ENCODE measurements at places on chromosomes 4 and X.

- no peak for DNase-seq
These were observed 1703.1 kb downstream of the PCDH7 start for GRCh38 chr4:32423267-32423666.

DNA sequence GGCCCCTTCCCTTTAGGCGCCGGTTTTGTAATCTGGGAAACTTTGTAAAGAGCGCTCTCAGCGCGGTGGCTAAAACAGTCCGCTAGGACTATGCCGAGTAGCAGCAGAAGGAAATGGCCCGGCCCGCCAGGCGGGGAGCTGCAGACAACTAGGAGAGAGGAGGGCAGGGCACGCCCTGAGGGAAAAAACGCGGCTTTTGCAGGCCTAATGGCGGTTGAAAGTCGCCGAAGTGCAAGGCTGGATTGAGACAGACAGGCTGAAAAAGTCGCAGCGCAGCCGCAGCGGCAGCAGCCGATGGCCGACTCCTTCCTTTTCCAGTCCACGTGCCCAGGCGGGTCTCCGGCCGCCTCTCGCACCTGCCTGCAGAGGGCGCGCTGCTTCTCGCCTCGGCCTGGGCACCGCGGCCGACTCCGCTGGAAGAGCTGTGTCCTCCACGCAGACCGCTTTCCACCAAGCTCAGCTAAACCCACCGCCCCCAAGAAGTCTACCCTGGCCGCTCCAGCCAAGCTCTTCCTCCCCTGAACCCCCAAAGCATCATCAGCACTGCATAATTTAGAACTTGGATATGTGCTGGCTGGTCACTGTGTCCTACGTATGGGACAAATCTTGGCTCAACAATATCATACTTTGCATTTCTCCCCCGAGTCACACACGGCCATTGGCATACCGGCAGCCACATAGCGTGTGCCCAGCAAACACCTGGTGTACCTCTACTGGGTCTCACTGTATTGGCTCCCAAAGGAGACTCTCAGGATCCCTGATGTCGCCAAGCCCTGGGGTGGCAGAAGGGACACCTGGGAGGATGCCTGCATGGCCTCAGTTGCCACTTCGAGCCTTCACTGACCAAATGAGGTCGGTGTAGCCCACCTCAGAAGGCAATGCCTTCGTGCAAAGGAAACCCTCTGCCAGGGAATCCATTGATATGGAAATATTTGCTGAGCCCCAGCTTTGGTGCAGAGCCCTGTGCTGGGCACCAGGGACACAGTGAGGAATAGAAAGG lies 14.5 kb downstream of the SLC25A5 start:
- peak; percentile 43 for DNase-seq

- no peak for DNase-seq
These were observed 156.7 kb downstream of the TRIML1 start for GRCh38 chr4:188295899-188296298.

GRCh38 chr4:75040703-75041102 lies 107.8 kb downstream of the PARM1 start:
- no peak for DNase-seq

- no peak for DNase-seq
These were observed 62.2 kb downstream of the SPANXN3 start for GRCh38 chrX:143455046-143455445.

DNA sequence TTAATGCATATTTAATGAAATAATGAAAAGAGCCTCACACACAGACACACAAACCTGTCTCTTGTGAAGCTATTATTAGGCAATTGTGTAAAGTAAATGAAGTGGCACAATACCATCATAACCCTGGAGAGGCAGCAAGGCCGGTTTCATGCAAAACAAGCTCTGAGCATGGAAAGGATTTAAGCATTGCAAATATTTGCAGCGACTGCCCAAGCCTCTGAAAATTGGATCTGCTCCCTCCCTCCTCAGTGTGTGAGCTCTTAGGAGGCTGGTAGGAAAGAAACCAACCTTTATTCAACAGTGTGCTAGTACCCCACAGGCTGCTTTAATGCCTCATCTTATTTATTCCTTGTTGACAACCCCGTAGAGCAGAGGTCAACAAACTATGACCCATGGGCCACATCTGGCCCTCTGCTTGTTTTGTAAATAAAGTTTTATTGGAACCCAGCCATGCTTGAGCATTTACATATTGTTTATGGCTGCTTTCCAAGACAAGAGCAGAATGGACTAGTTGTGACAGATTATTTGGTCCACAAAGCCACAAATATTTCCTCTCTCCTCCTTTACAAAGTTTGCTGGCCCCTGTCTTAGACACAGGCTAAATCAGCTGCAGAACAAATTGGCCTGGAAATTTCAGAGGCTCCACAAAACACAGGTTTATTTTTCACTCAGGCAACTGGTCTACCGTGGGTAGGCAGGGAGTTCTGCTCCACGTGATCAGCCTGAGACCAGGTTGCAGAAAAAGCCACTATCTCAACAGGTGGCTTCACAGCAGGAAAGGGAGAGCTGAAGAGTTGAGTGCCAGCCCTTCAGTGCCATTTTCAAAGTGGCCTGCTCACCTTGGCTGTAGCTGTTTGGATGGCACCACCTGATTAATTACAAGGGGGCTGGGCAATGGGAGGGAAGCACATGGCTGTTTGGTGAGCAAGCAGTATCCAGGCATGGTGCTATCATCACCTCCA lies 16.8 kb downstream of the RS1 start:
- no peak for DNase-seq

DNA sequence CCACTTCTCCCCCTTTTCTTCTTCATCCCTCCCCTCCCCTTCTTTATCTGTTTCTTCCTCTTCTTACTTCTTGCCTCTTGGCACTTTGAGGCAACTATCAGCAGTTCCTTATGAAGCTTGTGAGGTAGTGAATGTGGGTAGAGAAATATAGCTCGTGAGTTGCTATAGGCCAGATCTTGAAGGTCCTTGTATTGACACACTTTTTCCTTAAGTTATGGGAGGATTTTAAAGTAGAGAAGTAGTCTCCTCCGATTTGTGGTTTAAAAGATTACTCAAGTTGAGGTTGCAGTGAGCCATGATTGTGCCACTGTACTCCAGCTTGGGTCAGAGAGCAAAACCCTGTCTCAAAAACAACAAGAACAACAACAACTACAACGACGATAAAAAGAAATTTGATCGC lies 3.4 kb upstream of the RRAGB start:
- DNase-seq: no peak

DNA sequence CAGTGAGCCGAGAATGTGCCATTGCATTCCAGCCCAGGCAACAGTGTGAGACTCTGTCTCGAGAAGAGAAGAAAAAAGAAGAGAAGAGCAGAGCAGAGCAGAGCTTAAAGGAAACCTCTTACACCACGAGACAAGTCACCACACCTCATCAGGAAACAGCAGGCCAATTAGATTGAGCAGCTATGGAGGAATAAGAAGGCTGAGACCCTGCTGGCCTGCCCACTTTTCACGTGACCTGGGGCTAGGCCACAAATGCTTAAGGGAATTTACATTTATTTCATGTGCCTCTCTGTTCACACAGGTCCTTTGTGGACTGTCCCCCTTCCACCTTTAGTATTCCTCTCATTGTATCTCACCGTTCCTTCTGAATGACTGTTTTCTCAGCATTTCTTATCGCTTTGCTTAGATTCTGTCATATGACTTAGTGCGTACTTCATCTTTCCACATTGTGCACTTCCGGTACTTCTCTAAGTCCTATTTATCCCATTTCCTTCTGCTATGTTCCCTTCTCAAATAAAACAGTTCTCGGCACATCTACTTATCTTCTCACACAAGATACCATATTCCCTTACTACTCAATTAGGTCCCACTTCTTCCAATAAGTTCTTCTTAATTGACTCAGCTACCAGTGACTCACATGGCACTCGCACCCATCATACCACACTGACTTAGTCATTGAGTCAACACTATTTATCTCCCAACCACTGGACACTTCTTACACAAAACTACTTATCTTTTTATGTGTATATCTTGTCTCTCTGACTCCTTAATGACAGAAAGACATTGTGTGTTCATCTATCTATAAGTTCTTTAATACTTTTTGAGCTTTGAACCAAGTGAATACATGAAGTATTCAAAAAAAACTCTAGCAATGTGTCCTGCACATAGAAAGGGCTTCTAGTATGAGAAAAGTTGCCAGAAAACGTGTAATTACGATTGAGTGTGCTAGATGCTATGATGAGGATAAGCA lies 11.0 kb downstream of the CUL4B start:
- DNase-seq: no peak

GRCh38 chr4:84750260-84750959 lies 167.5 kb downstream of the CDS1 start:
- DNase-seq: no peak

DNA sequence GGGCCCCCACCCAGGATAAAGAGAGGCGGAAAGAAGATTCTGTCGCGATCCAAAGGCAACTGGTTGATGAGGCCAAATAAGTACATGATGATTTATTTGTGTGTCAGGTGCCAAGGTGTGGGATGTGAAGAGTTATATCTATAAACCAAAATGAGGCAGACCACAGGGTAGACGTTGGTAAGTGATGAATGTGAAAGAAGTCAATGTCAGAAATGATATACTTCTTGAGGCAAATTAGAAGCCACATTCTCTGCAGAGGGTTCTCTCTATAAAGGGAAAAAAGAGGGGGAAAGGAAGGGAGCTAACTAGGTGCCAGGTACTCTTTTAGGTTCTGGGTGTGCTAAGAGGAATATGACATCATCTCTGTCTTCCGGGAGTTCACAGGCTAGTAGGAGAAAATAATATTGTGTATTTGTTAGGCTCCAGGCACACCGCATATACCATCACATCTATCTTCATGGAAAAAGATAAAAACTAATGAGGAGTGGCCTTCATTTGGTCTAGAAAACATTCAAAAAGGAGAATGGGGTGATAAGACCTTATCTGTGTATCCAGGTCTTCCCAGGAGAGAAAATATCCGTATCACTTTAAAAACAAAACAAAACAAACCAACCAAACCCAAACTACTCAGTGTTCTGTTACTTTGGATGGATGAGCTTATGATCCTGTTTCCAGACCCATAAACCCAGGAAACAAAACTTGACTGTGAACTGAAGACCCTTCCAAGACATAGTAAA lies 4.8 kb upstream of the SH2D1A start:
- no peak for DNase-seq

- DNase-seq: no peak
These were observed 411.4 kb downstream of the IL1RAPL1 start for GRCh38 chrX:28998609-28999135.

DNA sequence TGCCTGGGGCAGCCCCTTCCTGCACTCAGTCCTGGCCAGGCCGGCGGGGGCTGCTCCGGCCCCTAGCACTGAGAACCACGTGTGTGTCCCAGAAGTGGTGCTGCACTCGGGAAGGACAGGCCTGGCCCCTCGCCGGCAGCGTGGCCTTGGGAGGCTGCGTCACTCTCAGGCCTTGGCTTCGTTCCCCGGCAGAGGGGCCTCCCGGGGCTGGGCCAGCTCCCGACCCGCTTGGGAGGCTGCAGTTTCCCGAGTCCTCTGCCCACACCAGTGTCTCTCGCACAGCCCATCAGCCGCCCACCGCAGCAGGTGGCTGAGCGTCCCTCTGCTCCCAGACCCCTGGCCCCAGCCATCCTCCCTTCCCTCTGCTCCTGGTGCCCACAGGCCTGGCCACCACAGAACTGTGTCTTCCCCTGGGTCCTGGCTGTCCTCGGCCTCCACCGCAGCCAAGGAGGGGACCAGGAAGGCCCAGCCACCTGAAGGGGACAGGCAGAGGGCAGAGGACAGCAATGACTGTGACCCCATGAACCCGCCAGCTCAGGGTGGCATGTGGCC lies 10.9 kb upstream of the CPLX1 start:
- DNase-seq: no peak

DNA sequence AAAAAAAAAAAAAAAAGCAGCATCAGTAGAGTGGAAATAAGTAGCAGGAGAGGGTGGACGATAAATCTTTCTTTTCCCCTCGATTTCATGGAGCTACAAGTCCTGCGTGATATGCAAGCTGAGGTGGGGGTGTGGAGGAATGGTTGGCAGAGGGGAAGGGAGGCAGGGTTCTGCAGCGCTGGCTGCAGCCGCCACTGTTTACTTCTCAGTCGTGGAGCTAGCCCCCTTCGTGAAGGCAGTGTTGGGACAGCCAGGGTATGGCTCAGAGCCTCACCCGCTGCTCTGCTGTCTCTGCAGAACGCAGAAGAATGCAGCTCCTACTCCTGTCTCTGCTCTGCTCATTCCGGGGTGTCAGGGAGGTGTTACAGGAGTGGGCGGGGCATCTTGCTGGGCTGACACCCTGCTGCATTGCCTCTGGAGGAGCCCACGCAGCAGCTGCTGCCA lies 140.6 kb downstream of the GPM6A start:
- no peak for DNase-seq

DNA sequence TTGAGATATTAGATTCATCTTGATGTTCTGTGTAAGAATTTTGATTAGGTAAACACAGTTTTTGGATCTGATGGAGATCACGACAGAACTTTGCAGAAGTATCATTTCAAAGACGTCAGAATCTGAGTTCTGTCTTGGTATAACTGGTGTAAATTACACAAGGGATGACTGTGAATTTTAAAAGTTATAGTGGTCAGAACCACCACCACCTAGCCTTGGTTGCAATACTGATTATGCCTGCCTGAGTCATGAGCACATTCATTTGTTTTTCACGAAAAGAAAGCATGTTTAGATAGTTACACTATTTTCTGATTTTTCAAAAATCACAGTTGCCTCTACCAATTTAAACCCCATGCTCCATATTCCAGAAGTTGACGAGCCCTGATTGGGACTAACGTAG lies 54.8 kb downstream of the ZFX start:
- DNase-seq: no peak

GRCh38 chr4:78369679-78370078 lies 181.9 kb upstream of the ANXA3 start:
- DNase-seq: no peak

DNA sequence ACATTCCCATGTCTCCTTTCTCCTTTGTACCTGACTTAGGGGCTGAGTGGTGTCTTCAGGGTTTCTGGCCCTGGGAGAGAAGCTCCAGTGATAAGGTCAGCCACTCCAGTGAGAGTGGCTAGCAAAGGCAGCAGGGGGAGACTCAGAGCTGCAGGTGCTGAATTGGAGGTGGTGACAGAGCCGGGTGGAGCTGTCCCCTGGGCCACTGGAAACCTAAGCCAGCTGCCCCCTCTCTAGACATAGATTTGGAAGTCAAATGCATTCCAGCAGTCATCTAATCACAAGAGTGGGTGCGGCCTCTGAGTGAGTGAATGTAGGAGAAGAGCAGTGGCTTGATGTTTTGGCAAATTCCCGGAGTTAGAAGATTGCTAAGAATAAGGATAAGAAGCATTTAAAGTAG lies 28.5 kb downstream of the TRIM2 start:
- no peak for DNase-seq

- no peak for DNase-seq
These were observed 36.7 kb downstream of the IL13RA1 start for GRCh38 chrX:118764122-118764521.

DNA sequence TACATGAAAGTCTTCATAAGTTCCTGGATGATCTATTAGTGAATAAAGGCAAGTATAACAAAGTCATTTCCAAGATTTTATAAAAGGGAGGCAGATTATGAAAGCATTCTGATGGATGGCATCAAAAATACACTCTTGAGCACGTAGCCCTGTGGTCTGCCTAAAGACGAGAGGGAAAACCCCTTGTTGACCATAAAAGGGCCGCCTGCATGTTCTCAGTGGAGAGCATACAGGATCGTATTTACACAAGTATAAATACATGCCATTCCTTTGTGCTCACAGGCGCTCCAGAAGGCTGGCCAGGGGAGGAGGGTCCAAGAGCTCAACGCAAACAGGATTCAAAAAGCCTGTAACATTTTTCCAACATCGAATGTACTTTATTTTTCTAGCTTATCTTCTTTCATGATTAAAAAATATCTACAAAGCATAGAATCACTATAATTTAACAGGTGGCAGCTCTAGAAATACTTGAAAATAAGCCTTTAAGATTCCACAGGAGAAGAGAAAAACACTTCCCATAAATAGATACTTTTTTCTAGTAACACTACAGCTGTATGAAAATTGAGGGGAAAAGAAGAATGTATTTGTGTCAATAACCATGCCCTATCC lies 29.6 kb downstream of the PDGFC start:
- DNase-seq: no peak
